ENCODE measurements at places on chromosomes 4 and X. TPM values are rescaled to one million over a fixed set of nuclear protein-coding genes. Genes with fewer than 3 reads are reported as not detected.
A peak's percentile ranks its signal among the peaks of the same experiment; 100 is the strongest.

Gene TMPRSS11F
- total RNA-seq = not detected

Gene STAG2
- 78.7 TPM for total RNA-seq

Gene SSX2B
- total RNA-seq = not detected

DNA sequence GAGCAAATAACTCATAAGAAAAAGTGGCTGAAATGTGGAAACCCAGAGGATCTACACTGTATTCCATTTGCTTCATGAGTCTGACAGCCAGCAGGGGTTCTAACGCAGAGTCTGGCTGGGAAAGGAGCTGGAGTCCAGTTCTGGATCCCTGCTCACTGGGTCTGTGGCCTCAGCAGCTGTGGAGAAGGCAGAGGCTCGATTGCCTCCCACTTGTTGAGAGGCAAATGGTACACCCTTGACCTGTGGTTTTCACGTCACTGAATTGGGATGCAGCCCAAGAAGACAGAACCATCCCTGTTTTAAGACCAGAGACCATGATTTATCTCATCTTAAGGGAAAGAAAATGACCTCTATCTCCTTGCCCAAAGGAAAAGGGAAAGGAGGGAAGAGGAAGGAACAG is 147.0 kb upstream of the NOCT start:
- no peak overlapping the region for H3K27ac ChIP-seq
- no peak overlapping the region for H3K4me3 ChIP-seq
- DNase-seq = no peak
- no peaks in the 10 kb centered on the region for H3K36me3 ChIP-seq
- no peaks in the 10 kb centered on the region for H3K27me3 ChIP-seq

GRCh38 chrX:36087366-36087765 is 167.8 kb downstream of the CFAP47 start:
- DNase-seq = no peak
- no peaks in the 10 kb centered on the region for H3K27me3 ChIP-seq
- H3K4me1 ChIP-seq = no peaks in the 10 kb centered on the region
- H3K27ac ChIP-seq = no peak overlapping the region

Gene SULT1B1
- total RNA-seq = 2.4 TPM

Gene RIBC1
- 0.58 TPM for total RNA-seq

GRCh38 chrX:114344756-114345349 is 239.0 kb upstream of the HTR2C start:
- no peak overlapping the region for H3K27ac ChIP-seq
- no peaks in the 10 kb centered on the region for H3K36me3 ChIP-seq
- H3K4me3 ChIP-seq = no peak overlapping the region

Gene DHRSX
- total RNA-seq = 15.7 TPM

- no peak overlapping the region for H3K27ac ChIP-seq
- H3K36me3 ChIP-seq = no peaks in the 10 kb centered on the region
- H3K4me1 ChIP-seq = peaks cover 25% of the 10 kb centered on the region
- no peak for DNase-seq
- no peaks in the 10 kb centered on the region for H3K27me3 ChIP-seq
These were observed 15.2 kb downstream of the PDGFC start for GRCh38 chr4:156956359-156956758.

Gene NDST3
- total RNA-seq = not detected

Gene TKTL2
- total RNA-seq = not detected

- peak within 1 kb of the TSS; percentile 15 for H3K4me3 ChIP-seq
- H3K36me3 ChIP-seq = no peaks in the 10 kb centered on the region
- H3K4me1 ChIP-seq = no peaks in the 10 kb centered on the region
- no peaks in the 10 kb centered on the region for H3K27me3 ChIP-seq
- no peak within 1 kb of the TSS for H3K27ac ChIP-seq
These were observed at the start of gene BEX2 for GRCh38 chrX:103310555-103311398. TSS of gene BEX2 (minus strand) at chrX:103310990. CDS start at chrX:103309976, 1,014 bp downstream.

Gene ZIC3
- not detected for total RNA-seq

DNA sequence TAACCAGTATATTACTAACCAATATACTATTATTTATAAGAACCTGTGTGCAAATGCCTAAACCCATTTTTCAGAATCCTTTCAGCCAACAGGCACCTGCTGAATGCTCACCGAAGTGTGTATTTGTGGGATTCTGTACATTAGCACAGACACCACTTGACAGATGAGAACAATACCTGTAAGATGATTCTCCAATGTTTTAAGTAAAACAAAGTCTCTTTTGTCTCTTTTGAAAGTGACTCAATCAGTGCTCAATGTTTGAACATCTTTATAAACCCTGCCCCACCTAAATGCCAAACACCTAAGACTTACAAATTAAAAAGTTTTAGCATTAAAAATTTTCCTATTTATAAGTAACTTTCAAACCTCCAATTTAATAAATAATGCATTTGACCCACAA is 763 bp downstream of the ASB9 start:
- H3K36me3 ChIP-seq = no peaks in the 10 kb centered on the region
- H3K27me3 ChIP-seq = no peaks in the 10 kb centered on the region
- no peak overlapping the region for H3K27ac ChIP-seq
- no peak overlapping the region for H3K4me3 ChIP-seq
- no peaks in the 10 kb centered on the region for H3K4me1 ChIP-seq

GRCh38 chr4:152476796-152477195 is 59.1 kb downstream of the FBXW7 start:
- H3K27ac ChIP-seq = no peak overlapping the region
- no peaks in the 10 kb centered on the region for H3K36me3 ChIP-seq
- peaks cover 2% of the 10 kb centered on the region for H3K4me1 ChIP-seq

DNA sequence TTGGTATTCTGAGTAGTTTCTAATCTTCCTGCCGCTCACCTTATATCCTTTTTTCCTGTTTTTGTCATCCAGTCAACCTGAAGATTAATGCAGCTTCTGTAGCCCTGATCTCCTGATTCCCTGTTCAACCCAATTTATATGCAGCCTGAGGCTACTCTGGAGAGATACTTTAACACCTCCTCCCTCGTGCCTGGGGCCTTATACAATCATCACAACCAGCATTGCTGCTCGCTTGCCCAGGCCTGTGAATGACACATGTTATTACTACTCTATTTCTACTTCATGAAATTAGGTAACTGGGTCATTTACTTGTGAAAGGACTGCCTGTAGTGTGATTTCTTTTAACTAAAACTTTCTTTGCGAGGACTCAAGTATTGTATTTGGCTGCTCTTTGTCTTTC is 33.7 kb upstream of the WDR17 start:
- H3K27me3 ChIP-seq = no peaks in the 10 kb centered on the region
- H3K4me3 ChIP-seq = no peak overlapping the region
- DNase-seq = no peak
- no peak overlapping the region for H3K27ac ChIP-seq
- no peaks in the 10 kb centered on the region for H3K4me1 ChIP-seq
- H3K36me3 ChIP-seq = no peaks in the 10 kb centered on the region

Gene ALAS2
- 10.4 TPM for total RNA-seq

DNA sequence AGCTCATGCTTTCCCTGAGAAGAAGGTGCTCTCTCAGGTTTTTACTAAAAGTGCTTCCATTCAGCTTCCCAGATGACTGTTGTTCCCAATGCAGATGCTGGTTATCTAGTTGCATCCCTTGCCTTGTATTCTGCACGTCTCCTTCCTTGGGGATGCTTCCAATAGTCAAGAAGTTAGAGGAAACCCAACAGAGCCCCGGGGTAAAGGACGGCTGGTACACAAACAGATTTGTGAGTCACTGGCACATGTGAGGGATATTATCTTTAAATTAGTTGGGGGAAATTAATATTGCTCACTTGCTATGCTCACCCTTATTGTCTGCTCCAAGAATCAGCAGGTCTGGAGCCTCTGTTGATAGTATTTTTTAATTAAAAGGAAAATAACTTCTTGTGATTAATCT is 465.2 kb upstream of the BOD1L1 start:
- DNase-seq = no peak
- H3K27me3 ChIP-seq = no peaks in the 10 kb centered on the region
- H3K36me3 ChIP-seq = no peaks in the 10 kb centered on the region
- no peak overlapping the region for H3K27ac ChIP-seq
- no peaks in the 10 kb centered on the region for H3K4me1 ChIP-seq

DNA sequence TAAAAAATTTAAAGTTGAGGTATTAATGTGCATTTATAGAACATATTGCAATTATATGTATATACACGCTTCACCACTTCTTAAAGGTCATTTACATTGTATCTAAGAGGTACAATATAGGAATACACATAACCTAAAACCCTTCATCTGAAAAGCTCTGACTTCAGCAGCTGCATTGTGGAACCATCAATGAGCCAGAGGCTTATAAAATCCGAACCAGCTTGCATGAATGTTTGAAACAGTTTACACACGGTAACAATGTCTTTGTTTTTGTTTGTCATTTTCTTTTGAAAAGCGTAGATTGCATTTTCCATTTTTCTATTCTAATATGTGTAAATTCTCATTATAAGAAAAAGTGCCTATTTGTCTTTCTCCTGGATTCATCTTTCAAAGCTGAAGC is 221.6 kb downstream of the DCLK2 start:
- H3K4me3 ChIP-seq = no peak overlapping the region
- no peaks in the 10 kb centered on the region for H3K4me1 ChIP-seq
- no peaks in the 10 kb centered on the region for H3K36me3 ChIP-seq
- no peak for DNase-seq

GRCh38 chrX:69813677-69814076 is 197.8 kb downstream of the EDA start:
- no peak overlapping the region for H3K4me3 ChIP-seq
- no peaks in the 10 kb centered on the region for H3K27me3 ChIP-seq
- no peaks in the 10 kb centered on the region for H3K36me3 ChIP-seq
- H3K4me1 ChIP-seq = no peaks in the 10 kb centered on the region
- no peak overlapping the region for H3K27ac ChIP-seq
- DNase-seq = no peak

Gene PGK1
- 235 TPM for total RNA-seq

DNA sequence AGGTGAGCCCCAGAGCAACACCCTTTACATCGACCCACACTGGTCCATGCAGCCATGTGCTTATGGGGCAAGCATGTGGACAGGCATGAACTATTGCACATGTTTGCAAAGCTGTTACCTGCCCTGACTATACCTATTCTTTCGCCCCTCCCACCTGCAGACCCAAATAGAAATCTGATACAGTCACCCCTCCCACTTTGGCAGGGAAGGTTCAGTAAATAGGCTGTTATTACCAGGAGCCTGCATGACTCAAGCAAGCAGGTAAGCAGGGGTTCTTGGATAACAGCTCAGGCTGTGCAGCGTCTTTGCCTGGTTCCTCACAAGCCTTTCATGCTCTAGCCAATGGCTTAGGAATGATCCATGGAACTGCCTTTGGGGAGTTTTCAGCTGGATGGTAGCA is 122.7 kb upstream of the DIPK2B start:
- H3K27me3 ChIP-seq = no peaks in the 10 kb centered on the region
- no peak overlapping the region for H3K27ac ChIP-seq
- no peak overlapping the region for H3K4me3 ChIP-seq
- no peak for DNase-seq

DNA sequence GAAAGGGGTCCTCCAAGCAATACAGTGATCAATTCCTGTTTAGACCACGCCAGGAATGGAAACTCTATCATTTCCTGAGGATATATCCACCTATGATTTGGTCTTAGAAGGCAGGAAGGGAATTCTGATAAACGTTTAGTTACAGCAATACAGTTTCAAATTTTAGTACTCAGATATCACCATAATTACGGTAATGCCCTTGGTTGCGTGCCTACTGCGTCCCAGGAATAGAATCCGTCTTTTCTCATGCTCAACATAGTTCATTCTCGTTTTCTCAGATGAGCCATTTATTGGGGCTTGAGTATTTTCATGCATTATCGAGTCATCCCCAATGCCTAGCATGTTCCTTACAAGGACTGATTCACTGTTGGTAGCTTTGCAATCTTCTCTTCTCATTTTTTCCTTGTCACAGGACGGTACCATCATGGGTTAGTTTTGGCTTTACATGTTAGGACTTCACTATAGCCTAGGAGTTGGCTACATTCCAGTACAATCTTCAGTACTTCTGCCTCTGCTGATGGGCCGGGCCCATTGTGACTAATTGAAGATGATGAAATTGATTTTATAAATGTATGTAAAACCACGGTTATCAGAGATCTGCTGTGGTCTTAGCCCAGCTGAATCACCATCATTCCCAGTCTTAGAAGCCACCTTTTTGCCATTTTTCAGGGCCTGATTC is 4.4 kb upstream of the PRKX start:
- no peak for DNase-seq
- H3K4me3 ChIP-seq = no peak overlapping the region
- H3K36me3 ChIP-seq = no peaks in the 10 kb centered on the region
- H3K27ac ChIP-seq = no peak overlapping the region
- no peaks in the 10 kb centered on the region for H3K4me1 ChIP-seq
- no peaks in the 10 kb centered on the region for H3K27me3 ChIP-seq

Gene PRSS12
- 0.18 TPM for total RNA-seq

DNA sequence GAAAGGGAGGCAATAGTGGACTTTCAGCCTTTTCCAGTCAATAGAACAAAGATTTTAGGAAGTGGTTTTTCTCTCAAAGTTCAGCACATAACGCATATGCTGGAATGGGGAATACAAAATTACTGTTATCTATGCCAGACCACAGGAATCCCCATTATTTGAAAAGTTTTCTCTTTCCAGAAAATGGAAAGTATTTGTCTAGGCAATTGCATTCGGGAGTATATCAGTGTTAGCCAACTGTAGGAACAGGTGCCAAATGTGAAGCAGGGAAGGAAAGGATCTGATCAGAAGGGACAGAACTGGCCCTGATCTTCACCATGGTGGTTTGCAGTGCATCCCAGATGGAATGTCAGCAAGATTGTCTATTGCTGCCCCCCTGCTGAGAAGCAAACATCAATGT is 213.6 kb downstream of the CPE start:
- no peak overlapping the region for H3K4me3 ChIP-seq
- H3K36me3 ChIP-seq = no peaks in the 10 kb centered on the region
- no peaks in the 10 kb centered on the region for H3K27me3 ChIP-seq
- DNase-seq = no peak

DNA sequence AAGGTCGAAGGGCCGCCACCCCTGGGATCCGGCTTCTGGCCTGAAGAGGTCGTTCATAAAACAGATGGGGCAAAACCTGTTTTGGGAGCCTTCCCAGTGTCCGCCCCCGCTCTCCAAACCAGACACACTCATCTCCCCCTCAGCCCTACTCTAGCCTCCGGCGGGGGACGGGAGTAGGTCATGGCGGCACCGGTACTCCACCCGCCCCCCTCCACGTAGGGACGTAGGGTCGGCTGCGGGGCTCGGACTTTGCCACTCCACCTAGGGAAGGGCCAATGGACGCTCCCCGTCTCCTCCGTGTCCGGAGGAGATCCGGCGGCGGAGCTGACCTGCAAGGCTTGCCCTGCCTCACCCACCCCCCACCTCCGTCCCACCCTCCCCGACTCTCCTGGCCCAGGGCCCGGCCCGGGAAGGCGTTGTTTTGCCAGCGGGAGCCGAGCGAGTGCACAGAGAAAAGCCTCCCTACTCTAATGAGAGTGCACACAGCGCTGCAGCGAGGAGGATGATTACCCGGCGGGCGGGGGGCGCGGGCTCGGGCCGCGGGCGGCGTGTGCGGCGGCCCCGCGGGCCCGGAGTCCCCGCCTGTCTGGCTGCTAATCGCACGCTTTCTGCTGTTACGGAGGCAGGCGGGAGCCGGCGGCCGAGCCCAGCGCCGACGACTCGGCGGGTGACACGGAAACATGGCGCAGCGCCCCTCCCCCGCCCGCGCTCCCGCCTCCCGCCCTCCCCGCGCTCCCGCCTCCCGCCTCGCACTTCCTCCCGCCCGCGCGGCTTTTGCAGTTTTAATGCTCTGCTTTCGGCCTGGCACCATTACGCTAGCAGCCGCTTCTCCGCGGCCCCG is 8.3 kb upstream of the BCOR start:
- H3K4me1 ChIP-seq = no peaks in the 10 kb centered on the region
- peak overlapping the region; percentile 52 for H3K4me3 ChIP-seq
- peak overlapping the region; percentile 87 for H3K27ac ChIP-seq
- H3K27me3 ChIP-seq = no peaks in the 10 kb centered on the region

All from aorta (tissue), 5 donors.